ENCODE measurements at places on chromosomes 1 and 21.

DNA sequence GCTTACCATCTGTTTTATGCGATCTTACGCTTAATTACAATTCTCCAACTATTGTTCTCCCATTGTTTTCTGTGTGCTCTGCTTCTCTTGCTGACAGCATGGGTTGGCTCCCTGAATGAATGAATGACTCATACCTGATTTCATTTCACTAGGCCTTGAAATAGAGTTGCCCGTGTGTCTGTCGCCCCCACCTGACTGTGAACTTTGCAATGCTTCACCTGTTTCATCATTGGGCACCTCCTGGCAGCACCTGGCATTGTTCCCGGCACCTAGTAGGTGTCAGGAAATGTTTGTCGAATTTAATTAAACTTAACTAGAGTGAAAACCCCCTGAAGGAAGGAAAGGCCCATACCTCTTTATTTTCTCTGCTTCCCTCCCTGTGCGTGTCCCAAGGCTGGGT lies 120.5 kb upstream of the KLHDC7A start:
- no peak for DNase-seq

DNA sequence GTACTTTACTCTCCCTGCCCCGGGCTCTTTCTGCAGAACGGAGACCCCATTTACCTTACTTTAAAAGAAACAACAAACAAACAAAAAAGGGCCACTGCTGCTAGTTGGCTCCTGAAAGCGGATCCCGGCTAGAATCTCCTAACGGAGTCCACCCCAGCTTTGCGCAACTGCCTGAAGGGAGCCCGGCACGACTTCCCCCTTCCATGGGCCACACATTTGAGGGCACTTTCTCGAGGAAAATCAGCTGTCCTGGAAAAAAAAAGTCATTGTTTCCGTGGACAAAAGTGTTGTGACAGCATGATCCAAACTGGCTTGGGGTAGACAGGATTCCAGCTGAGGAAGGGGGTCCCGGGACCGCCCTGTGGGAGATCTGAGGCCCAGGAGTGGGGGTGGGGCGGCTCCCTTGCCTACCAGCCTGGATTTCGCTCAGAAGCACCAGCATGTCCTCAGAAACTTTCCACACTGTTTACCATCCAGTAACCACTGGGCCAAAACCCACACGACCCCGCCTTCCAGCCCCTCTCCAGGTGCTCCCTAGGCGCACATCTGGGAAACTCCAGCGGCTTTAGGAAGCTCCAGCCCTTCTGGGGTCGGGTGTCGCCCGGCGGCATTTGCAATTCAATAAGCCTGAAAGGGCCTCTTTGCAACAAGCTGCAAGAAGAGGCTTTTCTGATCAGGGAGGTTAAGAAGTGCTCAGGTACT lies 4.8 kb downstream of the RIPK4 start:
- no peak for DNase-seq

DNA sequence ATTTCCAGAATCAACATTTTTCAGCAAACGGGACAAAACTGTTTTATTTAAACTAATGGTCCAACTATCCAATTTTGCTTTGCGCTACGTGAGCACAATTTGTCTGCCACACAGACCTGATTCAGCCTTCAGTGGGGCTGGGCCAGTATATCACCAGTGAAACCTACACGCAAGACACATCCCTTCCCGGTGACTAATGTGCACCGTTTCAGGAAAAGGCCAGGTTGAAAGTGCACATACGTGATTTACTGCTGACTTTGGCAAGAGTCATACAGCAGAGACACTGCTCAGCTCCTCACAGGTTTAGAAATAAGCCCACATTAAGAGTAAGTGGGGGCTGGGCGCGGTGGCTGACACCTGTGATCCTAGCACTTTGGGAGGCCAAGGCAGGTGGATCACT lies 5.1 kb upstream of the TMEM51 start:
- DNase-seq, result no peak

DNA sequence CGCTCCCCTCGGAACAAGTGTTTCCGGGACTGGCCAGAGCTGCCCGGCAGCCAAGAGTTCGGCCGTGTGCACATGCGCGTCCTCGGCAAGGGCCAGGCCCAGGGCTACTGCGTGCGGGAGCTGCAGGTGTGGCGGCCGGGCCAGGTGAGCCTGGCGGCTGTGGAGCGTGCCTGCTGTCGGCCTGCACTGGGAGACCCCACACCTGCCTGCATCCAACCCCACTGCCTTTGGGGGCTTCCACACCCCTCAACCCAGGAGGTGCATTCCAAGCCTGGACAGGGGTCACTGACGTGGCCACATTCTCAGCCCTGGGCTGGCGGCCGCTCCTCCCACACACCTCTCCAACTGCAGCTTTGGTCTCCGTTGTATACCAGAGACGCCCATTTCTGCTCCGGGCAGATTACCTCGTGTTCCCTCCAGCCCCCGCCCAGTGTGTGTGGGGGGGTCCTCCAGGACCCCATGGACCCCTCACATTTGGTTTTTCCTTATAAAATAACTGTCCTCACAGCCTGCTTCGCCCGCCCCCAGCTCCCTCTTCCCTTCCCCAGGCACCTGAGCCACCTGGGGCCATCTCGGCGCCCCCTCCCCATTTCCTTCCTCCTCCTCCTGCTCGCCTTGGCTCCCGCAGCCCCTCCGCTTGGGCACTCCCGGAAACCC lies 6.1 kb downstream of the RNF223 start:
- DNase-seq, result no peak

- peak; percentile 48 for DNase-seq
Measured at GRCh38 chr1:235999259-235999925, 65.5 kb downstream of the NID1 start.

- DNase-seq, result no peak
Measured at GRCh38 chr1:85224734-85225623, 24.2 kb upstream of the SYDE2 start.

DNA sequence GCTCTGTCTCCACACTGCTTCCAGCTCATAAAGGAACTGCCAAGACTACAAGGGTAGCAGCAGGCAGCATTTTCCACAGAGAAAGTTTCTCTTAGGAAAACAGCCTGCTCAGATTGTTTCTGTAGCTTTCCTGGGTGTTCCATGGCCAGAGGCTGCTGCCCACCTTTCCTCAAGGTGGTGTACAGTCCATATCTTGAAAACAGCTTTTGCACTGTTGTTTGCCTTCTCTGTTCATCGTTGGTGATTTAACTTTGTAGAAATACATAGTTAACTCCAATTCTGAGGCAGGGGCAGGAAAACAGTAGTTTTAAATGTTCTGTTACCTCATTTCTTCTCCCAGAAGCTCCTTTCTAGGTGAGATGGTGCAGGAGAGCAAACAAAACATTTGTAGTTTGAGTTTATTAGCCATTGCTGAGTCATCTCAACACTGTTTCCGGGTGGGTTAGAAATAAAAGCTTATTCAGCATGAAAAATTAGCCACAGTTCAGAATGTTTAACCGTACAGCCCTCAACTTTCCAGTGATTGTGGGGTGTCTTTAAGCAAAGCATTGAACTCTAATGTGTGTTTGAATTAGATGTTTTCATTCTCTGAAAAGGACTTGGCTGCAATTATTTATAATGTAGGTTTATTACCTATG lies 41.7 kb downstream of the DIP2A start:
- DNase-seq, result no peak

- DNase-seq, result no peak
Measured at GRCh38 chr1:63575340-63575826, 17.8 kb upstream of the PGM1 start.

DNA sequence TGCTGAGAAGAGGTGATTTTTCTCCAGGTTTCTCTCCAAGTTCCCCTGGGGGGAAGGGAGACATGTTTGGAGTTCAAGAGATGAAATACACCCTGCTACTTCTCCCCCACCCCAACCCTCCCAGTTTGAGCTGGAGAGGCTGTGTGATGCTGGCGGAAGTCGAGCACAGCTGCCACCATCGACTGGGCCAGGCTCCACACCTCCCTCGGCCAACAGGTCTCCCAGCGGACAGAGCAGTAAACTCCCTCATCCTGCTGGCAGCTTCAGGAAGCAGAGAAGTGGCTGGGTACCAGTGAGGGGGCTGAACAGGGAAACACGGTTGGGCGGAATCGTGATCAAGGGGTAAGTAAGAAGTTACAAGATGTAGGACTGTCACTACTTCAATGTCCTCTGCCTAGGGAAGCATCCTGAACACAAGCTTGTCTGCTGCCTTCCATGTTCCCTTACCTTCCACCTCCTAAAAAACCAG lies 6.6 kb upstream of the NHLH1 start:
- no peak for DNase-seq

DNA sequence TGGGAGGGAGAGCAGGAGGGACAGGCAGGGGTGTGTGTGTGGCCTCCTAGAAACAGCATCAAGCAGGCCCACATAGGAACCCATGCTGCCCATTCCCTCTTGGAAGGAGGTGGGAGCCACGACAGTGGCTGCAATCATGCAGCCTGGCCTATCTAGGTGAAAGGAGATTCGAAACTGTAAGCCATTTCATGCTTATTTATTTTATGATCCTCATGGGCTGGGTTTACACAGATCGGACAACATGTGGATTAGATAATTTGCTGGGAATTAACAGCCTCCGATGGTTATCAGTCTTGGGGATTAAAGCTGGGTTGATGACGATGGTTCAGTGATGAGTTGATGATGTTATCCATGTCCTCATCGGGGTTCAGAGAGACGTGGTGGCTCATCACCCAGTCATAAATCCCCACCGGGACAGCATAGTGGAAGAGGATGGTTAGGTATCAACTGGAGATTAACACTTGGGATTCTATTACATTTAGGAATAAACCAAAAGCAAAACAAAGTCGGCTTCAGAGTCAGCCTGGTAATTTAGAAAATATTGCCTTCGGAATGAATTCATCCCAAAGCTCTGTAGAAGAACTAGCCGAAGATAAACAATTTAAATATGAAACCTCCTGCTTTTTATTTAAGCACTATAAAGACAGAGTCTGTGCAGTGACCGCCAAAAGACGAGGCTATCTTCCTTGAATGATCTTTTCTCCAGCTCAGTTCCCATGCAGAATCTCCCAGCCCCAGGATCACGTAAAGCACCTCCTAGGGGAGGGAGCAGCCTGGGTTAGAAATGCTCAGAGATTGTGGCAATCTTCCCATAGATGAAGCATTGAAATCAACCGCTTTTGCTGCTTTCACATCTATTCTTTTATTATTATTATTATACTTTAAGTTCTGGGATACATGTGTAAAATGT lies 252.8 kb downstream of the FOXD2 start:
- no peak for DNase-seq

GRCh38 chr1:190478149-190479049 lies 735 bp upstream of the BRINP3 start:
- no peak for DNase-seq

DNA sequence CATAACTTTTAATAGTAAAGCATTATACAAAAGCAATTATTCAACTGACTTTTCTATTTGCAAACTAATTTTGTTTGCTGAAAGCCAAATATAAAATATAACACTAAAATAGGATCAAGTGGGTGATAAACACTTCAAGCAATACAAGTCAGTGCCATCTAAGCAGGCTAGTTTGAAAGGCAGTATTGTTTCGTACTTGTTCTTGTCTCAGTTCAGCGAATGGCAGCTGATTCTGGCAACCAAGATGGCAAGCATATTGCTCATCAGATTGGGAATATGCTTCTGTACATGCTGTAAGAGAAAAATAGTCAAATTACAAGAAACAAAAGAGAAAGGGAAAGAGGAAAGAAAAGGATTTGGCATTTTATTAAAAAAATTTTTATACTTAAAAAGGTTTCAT lies 7.5 kb downstream of the TMEM59 start:
- DNase-seq, result no peak

- no peak for DNase-seq
Measured at GRCh38 chr1:64471218-64472039, 1.5 kb downstream of the CACHD1 start.

DNA sequence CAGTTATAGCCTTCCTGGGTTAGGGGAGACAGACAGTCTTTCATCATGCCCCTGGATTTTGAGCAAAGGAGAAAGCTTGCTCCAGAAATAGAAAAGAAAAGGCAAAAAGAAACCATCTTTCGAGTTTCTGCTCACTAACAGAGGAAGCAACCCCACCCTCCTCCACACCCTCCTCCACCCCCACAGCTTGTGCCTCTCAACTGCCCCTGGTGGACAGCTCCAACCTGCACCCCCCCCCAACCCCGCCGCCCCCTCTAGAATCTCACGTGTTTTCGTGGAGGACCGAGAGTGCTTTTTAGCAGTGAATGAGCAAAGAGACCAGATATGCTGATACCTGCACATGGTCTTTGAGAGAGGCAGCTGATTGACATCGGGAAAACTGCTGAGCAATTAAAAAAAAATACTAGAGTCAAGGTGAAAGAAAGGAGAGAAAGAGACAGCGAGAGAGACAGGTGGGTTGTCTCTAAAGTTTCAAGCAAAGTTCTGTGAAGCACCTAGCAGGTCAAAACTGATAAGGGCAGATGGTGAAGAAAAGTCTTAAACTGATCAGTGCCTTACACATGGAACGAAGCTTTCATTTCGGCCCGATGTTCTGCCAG lies 358.3 kb downstream of the KIF26B start:
- DNase-seq, result no peak

DNA sequence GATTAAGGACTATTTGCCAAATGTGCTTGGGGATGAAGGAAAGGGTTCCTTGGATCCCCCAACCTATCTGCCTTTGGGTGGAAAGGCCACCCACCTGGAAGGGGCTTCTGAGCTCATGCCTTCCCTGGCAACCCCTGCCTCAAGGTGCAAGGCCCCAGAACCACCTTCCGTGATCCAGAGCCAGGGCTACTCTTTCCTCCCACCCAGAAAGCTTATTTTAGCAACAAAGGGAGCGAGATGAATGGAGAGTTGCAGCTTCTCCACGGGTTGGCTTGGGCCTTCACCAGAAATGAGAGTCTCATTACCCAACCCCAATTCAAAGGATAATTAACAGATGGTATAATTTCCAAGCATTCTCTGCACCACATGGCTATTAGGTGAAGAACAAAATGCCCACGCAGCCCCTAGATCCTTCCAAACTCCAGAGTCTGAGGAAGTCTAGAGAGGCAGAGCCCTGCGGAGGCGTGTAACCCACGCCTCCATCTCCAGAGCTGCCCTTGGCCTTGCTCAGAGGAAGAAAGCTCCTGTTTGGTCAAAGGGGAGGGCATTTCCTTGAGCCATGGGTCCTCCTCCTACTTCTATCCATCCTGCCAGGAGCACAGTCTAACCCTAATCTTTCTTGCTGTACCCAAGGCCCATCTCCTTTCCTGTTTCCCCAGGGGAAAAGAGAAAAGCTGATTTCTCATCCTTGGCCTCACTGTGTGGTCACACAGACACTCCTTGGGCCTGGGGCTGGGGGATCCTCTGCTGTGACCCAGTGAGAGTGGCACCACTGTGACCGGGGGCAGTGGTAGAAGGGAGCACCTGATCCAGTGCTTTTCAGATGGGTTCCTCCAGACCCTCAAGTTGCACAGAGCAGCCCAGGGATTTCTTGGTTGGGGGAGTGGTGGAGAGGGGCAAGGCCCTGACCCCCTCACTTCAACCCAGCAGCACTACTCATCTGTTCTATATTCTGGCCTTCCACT lies 1.7 kb upstream of the CELSR2 start:
- no peak for DNase-seq

DNA sequence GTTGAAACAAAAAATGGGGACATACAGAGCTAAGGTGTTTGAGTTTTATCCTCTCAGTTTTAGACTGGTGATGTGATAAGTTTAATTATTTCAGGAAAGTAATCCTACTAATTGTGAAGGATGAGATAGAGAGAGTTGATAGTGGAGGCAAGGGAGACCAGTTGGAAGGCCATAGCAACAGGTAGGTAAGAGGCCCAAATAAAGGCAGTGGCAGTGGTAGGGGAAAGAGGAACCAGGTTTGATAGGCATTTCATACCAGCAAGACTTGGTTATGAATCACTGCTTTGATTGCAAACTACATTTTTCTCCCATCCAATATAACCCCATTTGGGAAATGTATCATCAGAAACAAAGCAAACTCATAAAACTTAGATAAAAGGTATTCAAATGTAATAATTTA lies 63.1 kb upstream of the SH3GLB1 start:
- DNase-seq, result no peak

GRCh38 chr1:11492235-11492634 lies 13.3 kb downstream of the DISP3 start:
- DNase-seq, result no peak

All from activated CD4-positive, CD25-positive, alpha-beta regulatory T cell treated with anti-CD3 and anti-CD28 coated beads, Interleukin-2, amount 50 U/mL, for 72 hours (primary cell).